ENCODE measurements at places on chromosomes 16 and 17.
A peak's percentile ranks its signal among the peaks of the same experiment; 100 is the strongest.

- peak; percentile 30 for DNase-seq
Observed at GRCh38 chr16:12535535-12536411, 267.9 kb downstream of the CPPED1 start.

DNA sequence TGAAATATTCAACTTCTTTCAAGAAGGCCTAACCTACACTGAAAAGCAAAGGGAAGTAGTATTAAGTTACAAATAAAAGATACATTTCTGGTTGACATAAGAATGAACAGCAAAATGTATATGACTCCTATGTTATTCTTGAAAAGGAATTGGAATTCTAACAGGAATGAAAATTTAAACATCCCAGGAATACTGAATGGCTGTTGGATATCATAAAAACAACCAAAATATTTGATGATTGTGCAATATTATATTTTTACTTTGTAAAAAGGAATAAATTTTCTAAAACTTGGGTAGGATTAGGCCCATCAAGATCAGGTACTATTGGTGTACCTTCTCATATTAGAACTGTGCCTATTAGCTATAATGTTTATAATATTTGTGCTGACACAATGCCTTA, 50.0 kb downstream of the CYB5B start:
- no peak for DNase-seq

DNA sequence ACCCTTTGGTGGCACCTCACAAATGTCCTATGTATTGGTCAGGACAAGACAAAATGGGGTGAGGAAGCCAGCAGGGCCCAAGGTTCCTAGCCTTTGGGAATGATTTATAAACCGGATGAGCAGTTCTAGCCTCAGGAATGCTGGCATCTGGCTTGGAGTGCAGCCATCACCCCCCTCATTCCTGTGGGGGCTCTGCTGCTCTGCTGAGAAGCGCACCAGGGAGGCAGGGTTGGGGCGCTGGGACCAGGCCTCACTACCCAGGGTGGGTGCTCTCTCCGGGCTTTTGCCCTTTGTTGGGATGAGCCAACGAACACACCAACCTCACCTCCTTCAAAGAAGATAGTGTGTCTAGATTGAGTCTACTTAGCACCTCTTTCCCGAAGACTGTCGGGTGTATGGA, 39.2 kb downstream of the TMEM11 start:
- no peak for DNase-seq

- no peak for DNase-seq
Observed at GRCh38 chr16:81539009-81539758, 94.6 kb downstream of the CMIP start.

DNA sequence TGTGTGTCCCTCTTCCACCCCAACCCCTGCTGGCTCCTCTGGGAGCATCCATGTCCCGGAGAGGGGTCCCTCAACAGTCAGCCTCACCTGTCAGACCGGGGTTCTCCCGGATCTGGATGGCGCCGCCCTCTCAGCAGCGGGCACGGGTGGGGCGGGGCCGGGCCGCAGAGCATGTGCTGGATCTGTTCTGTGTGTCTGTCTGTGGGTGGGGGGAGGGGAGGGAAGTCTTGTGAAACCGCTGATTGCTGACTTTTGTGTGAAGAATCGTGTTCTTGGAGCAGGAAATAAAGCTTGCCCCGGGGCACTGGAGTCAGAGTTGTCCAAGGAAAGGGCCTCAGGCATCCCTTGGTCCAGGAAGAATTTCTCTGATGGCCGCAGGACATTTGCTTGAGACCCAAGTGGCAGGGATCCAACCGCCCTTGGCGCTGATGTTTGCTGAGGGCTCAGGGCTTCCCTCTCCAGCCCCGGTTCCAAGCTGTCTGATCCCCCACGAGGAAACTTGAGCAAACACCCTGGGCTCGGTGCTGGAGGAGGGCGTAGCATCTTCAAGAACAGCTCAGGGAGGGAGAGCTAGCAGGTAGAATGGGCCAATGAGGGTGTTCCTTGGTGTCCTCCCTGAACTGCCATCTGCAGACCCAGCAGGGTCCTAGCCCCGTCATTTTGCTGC, 4.5 kb downstream of the NXPH3 start:
- no peak for DNase-seq

DNA sequence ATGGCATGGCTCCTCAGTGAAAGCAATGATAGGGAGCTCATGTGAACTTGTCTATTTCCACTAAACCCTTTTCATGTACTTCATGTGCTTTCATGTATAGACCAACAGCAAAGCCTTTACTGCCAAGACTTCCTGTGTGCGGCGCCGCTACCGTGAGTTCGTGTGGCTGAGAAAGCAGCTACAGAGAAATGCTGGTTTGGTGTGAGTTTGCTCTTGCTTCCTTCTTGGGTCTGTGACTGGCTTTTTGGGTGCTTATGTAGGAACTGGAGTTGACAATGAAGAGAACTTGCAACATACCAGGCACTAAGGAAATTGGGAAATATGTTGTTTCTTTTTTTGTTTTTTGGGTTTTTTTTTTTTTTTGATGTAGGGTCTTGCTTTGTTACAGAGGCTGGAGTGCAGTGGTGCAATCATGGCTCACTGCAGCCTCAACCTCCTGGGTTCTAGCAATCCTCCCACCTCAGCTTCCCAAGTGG, 5.7 kb downstream of the SNX11 start:
- no peak for DNase-seq

DNA sequence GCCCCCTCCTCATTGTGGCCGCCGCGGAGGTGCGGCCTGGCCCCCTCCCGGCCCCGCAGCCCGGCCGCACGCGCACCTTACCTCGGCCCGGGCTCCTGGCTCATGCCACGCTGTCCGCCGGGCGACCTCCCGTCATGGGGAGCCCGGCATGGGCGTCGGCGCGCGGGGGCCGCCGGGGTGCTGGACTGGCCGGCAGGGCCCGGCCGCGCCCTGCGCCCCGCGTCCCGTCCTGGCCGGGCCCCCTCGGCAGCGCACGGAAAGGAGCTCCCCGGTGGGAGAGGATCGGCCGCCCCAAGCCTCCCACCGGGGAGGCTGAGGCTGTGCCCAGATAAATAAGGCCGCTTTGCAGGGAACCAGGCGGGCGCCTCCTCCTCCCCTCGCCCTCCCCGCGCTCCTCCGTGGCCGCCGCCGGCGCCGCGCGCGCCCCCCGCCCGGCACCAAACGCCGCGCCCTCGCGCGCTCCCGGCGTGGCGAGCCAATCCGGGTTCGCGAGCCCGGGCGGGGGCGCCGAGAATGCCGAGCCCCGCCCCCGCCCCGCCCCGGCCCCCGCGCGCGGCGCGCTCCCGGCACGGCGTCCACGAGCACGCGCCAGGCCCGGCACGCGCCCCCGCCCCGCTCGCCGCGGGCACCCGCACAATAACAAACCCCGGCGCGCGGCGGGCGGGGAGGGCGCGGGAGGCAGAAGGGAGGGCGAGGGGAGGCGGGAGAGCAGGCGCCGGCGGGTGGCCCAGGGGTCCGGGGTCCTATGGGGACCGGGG, at the start of gene FBXL16:
Gene FBXL16, minus strand, starts transcription at position 371 of the 758 bp plus-strand sequence. CDS start 8,396 bp downstream, outside the sequence.
- DNase-seq: no peak

GRCh38 chr17:54771409-54771915, 129.2 kb upstream of the TOM1L1 start:
- DNase-seq: no peak

- DNase-seq: no peak
Observed at GRCh38 chr17:6914711-6915110, 81.1 kb upstream of the ALOX12 start.

- no peak for DNase-seq
Observed at GRCh38 chr16:28218109-28218508, 6.3 kb upstream of the XPO6 start.

- DNase-seq: no peak
Observed at GRCh38 chr17:335691-336090, 16.9 kb downstream of the RPH3AL start.

- no peak for DNase-seq
Observed at GRCh38 chr17:63279498-63280230, 166.4 kb downstream of the CYB561 start.

- no peak for DNase-seq
Observed at GRCh38 chr17:82830249-82830661, 9.6 kb downstream of the ZNF750 start.

DNA sequence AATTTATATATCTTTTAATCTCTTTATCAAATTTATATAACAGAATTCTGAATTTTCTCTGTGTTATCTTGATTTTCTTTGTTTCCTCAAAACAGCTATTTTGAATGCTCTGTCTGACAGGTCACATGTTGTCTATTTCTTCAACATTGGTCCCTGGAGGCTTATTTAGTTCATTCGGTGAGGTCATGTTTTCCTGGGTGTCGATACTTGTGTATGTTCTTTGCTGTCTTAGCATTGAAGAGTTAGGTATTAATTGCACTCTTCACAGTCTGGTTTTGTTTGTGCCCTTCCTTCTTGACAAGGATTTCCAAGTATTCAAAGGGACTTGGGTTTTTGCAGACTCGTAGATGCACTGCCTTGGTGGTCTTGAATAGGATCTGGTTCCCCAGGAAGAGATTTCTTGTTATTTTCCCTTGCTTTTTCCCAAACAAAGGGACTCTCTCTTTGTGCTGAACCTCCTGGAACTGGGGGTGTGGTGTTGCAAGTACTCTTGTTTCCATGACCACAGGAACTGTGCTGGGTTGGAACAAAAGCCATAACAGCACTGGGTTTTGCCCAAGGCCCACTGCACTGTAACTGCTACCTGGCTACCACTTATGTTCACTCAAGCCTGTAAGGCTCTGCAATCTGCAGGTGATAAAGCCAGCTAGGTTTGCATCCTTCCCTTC, 1483.0 kb downstream of the CDH8 start:
- no peak for DNase-seq

DNA sequence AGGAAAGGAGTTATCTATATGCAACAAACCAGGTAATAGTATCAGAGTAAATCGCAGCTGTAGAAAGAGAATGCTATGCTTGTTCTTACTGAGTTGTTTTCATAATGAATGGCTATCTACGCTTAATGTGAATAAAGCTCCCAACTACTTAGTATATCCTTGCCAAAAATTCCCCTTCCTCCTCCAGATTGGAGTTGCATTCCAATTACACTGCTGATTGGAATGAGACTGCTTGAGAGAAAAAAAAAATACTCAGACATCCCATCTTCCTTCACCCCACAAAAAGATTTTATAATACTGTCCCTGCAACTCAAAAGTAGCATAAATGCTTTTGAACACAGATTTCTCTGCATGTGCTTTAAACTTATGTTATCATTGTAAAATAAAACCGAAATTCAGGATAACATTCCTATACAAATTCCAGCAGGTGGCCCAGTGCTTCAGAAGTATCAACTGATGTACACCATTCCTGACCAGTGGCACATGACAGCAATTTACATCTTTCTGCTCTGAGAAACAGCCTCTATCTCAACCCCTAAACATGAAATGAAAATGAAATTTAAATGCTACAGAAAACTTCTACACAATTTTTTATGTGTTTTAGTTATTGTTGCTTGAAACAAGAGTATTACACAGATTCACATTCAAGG, 47.0 kb downstream of the SMURF2 start:
- DNase-seq: no peak

GRCh38 chr17:43940630-43941029, 1.6 kb downstream of the PPY start:
- peak; percentile 62 for DNase-seq

DNA sequence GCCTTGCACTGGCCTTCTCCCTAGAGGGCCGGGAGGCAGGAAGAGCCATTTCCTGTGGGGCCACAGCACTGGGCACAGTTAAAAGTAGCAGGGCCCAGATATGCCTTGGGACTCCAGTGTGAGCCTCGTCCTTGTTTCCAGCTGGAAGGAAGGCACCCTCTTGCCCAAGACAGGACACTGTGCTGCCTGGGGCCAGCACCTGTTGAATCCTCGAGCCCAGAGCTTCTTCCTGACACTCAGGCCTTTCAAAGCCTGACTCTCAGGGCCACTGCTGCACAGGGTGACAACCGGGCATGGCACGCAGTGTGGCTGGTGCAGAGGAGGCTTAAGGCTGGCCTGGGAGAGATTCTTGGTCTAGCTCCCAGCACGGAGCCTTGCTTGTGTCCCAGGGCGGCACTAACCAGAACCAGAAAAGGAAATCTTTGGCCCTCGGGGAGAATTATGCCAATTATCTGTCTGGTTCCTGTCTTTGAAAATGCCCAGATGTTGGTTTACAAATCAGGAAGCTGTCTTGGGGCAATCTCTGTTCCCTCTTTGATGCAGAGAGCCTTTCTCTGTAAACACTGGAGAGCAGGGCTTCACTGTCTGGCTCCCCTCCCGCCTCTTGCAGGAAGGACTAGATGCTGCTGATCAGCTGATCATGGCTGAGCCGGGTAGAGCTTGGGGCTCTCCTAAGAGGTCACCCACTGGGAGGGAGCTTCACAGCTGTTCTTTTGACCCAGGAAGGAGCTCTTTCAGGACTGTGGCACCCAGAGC, 11.1 kb downstream of the LDHD start:
- DNase-seq: no peak

DNA sequence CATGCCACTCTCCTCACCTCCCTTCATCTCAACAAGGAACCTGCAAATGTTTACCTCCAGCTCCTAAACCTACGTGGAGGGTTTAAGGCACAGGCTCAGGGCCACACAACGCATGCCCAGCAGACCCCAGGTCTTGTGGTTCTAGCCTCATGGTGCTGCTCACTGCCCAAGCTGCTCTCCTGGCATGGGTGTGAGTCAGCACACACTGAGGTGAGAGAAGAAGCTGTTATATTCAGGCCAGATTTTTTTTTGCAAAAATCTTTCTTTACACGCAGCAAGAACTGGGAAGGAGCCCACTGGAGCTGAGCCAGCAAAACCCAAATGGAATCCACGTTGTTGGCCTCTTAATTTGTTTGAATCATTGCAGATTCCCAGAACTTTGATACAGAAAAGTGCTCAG, 5.5 kb upstream of the C16orf96 start:
- DNase-seq: no peak

- DNase-seq: no peak
Observed at GRCh38 chr17:28038802-28039201, 3.7 kb upstream of the NLK start.
